ENCODE measurements at places on chromosomes 5 and 9.

GRCh38 chr9:110571801-110572483, 7.6 kb downstream of the SVEP1 start:
- ATAC-seq, result no peak

DNA sequence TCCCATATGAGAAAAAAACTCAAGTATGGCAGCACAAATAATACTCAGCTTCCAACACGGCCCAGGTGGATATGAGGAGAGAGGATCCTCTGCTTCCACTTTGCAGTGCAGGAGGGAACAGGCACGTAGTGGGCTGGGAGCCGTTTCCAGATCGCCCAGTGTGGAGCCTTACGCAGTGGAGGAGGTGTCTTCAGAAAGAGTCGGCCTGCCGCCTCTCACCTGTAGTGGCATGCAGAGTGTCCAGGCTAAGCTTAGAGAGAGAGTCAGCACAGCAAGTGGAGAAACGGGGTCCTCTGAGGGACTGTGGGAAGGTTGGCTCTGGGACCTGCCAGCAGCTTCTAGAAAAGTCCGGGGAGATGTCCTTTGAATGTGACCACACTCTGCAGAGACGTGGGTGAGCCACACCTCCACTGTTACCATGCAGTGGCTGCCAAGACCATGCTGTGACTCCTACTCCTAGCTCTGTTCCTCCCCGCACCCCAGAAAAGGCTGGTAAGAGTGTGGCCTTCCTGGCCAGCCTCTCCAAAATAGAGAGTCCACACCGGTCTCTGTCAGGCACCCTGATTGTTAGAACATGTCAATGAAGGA, 3.5 kb upstream of the SEMA4D start:
- ATAC-seq, result no peak

DNA sequence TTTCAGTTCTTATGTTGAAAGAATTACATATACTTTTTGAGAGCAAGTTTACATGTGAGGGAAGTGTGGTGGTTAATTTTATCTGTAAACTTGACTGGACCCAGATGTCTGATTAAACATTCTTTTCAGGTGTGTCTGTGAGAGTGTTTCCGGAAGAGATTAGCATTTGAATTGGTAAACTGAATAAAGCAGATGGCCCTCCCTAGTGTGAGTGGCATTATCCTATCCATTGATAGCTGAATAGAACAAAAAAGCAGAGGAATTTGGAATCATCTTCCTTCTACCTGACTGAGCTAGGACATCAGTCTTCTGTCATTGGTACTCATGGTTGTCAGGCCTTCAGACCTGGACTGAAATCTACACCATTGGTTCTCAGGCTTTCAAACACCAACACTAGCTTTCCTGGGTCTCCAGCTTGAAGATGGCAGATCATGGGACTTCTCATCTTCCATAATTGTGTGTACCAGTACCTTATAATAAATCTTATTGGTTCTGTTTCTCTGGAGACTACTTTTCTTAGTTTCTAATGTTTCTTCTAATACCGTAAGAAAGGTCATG, 36.6 kb downstream of the NREP start:
- ATAC-seq, result no peak

- no peak for ATAC-seq
These were observed 149.9 kb upstream of the RUSC2 start for GRCh38 chr9:35340046-35340445.

GRCh38 chr5:180154821-180155364, 54.1 kb downstream of the RASGEF1C start:
- ATAC-seq, result no peak

- no peak for ATAC-seq
These were observed 17.6 kb downstream of the CD180 start for GRCh38 chr5:67178966-67179365.

DNA sequence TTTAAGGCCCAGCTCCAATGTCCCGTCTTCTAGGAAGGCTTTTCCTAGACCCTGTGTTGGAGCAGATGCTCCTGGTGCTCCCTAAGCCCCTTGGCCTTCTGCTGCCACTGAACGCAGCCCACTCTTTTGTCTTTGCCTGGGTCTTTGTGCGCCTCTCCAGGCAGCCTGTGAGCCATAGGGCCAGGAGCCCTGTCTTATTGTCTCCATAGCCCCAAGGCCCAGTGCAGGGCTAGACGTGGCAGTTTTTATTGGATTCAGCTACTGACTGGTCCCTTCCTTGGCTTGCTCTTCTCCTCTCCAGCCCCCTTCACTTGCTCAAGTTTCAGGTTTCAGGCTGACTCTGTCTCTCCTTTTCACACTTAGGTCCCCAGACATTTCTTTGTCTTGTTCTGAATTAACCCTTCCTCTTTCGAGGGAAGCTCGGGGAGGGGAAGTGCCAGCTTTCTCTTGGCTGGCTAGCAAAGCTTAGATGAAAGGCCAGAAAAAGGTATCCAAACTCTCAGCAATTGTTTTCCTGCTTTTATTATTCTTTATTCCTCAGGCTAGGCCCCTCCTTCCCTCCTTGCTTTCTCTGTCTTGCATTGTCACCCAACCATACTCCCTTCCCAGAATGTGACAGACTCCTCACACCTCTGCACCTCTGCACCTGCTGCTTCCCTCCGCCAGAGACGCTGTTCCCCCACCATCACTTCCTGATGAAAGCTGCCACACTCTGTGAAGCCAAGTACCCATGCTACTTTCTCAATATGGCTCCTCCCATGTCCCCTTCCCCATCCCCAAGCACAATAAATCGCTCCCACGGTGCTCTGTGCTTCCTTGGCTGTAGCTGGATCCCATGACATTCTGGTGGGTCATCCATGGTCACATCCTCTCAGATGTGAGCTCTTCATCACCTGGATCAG, 101.6 kb upstream of the CPEB4 start:
- ATAC-seq, result peak; percentile 90

GRCh38 chr9:129344641-129345495, 166.8 kb upstream of the IER5L start:
- ATAC-seq, result no peak

DNA sequence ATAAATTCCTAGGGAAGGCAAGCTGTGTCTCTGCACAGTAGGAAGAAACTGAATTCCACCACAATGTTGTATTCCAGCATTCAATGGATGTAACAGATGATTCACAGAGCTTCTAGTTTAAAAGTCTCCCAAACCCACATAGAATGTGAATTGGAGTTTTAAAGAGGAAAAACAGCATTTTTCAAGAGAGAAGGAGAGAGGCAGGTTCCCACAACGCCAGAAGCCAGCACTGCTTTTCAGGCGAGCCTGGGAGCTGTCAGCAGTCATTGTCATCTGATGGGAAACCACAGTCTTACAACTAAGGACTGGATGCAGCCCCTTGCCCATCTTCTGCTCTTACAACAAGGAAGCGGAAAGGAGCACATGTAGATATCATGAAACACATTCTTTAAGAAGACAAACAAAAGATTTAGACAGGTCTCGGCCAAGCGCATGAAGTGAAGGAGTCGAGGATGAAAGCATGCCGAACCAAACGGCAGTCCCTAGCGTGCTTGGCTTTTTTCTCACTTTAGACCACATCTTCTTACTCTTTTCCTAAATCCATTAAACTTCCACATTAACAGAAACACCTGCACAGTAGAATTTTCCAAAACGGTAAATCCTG, 638 bp downstream of the DIRAS2 start:
- no peak for ATAC-seq

DNA sequence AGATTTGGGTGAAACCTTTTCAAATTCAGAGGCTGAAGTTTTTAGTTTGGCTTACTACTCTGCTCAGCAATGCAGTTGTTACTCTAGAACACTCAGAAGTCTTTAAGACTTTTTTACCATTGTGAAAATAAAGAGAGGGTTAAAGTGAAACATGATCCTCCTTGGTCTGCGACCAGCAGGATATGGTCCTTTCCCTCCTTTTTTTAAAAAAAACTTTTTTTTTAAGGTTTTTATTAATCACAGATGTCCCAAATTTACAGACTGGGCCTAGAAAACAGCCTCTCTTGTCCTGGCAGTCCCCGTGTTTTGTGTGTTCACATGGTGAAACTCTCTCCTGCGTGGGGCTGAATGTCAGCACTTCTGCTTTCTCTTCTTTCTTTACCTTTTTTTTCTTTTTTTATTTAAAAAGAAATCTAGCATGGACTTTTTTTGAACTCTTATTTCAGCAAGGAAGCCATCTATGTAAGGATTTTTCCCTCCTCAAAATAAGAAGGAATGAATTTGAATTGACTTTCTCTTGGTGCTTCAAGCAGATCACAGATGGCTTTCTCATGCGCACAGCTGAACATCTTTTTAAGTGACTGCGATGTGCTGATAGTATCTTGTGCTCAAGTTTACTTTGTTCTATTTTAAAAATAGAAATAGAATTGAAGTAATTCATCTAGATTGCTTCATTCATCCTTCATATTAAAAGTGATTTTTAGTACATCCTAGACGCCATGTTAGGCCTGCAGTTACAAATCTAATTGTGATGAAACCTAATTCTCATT, 128.7 kb upstream of the OTULINL start:
- ATAC-seq, result no peak

GRCh38 chr5:57476601-57477056, 6.0 kb downstream of the ACTBL2 start:
- no peak for ATAC-seq

DNA sequence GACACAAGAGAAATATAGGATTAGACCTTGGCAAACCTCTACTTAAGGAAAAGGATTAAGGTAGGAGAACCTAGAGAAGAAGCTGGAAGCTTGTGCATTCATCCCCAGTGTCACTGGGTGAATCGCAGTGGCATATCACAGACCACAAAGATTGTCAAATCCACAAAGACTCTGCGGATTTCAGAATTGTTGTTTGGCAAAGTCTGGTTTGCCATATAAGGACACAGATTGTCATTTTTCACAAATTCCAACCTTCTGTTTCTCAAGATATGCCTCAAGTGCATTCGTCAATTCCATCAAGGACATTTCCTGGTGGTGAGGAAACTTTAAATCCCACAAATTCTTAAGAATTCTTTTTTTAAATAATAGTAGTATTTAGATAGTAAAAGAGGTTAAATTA, 395.1 kb upstream of the PAPPA start:
- ATAC-seq, result no peak

DNA sequence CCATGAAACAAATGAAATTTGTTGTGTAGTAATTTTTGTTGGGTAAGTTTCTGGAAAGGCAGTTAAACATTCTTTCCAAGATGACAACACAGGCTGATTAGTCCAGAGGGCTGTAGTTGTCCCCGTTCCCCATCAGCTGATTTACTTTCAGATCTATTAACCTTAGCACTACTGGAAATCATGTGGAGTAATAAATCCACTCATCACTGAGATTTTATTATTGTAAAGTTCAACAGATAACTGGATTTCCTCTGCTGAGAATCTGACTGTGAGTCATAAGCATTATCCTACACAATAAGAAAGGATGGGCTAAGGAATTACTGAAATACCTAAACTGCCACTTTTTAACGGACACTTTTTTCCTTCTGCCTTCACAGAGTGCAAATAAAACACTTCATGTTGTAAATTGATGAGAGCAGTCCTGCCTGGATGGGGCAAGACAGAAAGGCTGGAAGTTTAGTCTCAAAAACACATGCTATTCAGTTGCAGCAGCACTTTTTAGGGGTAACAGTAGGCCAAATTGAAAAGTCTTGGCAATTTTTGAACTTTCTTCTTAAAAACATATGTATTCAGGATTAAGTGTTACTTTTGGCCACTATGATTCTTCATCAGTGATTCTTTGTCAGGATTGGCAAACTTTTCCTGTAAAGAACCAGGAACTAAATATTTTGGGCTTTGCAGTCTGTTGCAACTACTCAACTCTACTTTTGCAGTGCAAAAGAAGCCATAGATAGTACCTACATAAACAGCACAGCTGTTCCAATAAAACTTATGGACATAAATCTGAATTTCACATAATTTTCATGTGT, 7.0 kb downstream of the STOM start:
- no peak for ATAC-seq

- no peak for ATAC-seq
These were observed 593.8 kb downstream of the CDK5RAP2 start for GRCh38 chr9:119986205-119986604.

- no peak for ATAC-seq
These were observed 98.8 kb downstream of the LHX2 start for GRCh38 chr9:124110307-124110915.

Measured in stimulated activated memory B cell treated with anti-CD40 and anti-IgM and Interleukin-4, amounts not matched to agents 10 μg/mL and 1 μg/mL and 100 μg/mL, for 72 hours (primary cell).